B cell (primary cell): ENCODE measurements at places on chromosomes 6 and 20.

GRCh38 chr6:91804981-91805380 lies 1218.1 kb upstream of the MAP3K7 start:
- no peak for DNase-seq

DNA sequence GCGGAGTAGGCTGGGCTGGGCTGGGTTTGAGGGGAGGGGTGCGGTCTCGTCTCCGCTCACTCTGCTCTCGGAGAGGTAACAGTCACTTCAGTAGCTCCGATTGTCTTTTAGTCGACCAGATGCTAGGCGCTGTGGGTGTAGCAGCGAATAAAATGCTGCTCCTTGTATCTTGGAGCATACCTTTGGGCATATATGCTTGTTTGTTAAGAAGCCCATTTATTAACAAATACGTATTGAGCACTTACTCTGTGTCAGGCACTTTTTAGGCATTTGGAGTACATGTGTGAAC lies 545 bp downstream of the ACTR5 start:
- DNase-seq: no peak

DNA sequence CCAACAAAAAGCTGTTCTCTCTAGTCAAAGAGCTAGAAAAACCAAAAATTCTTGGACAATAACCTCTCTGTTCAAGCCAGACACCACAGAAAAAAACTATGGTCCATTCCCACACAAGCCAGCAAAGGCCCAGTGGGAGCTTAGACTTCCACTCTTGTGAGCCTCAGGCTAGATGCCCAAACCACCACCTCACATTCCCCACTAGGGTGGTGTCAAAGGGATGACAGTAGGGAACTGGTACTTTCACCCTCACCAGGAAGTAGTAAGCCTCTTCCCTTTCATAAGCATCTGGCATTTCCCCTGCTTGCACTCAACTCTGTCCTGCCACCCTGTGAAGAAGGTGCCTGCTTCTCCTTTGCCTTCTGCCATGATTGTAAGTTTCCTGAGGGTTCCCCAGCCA lies 58.4 kb upstream of the RNF217 start:
- no peak for DNase-seq

DNA sequence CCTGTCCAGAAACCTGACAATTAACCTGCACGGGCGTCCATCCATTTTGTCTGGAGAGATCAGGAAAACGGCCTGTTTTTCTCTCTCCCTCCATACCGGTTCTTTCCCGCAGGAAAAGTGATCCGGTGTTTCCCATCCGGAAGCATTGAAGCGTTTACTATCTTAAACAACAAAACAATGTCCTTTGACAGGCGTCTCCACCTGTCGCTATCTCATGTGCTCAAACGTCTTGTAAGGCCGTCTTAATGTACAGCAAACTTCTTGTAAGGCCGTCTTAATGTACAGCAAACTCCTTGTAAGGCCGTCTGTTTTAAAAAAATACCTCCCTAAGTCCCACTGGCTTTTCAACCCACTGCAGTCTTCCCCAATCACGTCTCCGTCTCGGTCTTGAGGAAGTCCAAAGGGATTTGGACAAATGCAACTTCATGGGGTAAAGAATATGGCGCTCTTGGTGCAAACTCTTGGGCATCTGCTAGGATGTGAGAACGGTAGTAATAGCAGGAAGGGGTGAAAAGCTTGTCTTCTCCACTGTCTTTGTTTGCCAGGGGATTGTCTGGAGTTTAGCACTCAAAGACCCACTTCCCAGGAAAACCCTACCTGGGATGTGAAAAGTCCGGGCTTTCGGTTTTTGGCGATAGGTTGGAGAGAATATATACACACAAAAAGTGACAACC lies 29.9 kb upstream of the TRIM27 start:
- peak; percentile 43 for DNase-seq

DNA sequence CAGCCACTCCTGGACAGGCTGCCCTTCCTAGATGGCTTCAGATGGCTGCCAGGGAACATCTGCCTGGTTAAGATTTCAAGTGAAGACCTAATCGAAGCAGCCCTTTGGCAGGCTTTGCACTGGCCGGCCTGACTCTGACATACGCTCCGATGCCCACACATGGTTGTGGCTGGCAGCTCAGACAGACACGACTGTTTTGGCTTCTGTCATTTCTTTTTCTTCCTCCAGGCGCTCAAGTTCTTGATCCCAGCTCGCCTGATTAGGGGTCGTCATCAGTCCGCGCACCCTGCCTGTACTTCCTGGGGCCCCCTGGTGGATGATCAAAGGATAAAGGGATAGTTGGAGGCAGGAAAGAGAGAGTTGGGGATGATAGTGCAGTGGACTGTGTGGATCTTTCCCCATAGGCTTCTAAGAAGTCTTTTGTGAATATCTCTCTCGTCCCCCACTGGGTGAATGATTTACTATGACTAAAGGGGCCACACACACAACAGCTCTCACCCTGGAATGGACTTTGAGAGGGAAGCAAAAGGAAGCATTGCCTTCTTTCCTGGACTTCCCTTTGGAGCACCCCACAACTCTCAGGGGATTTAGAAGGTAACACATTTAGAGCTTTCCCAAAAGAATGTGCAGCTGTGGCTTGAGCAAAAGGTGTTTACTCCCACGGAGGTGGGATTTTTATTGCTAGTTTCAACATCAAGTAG lies 21.4 kb upstream of the TRAM2 start:
- DNase-seq: peak; percentile 52

DNA sequence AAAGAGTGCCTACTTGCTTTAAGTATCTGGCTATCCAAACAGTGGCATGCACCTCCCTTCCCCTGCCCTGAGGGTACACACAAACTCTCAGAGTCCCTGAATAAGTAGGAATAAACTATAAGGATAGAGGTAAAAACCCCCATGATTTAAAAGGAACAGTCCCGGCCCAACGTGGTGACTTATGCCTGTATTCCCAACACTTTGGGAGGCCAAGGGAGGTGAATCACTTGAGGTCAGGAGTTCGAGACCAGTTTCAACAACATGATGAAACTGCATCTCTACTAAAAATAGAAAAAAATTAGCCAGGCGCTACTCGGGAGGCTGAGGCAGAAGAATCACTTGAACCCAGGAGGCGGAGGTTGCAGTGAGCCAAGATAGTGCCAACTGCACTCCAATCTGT lies 22.2 kb downstream of the SAMHD1 start:
- DNase-seq: no peak

- DNase-seq: no peak
Observed at GRCh38 chr20:52426856-52427255, 235.3 kb upstream of the ZFP64 start.

DNA sequence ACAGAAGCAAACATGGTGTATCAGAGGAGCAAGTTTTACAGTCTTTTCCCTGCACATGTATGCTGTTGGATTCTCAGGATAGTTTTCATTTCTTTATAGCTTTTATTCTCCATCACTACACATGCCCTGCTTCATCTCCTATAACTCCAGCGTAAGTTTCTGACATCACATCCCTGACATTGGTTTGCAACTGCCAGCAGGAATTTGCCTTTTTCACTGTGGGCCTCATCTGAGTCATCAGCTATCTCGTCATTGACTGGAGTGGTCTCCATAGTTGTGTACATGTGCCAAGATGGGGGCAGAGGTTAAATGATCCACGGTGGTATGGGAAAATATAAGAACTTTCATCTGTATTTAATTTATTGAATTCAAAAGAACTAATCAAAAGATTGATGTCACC lies 96.7 kb downstream of the SLX4IP start:
- no peak for DNase-seq
